ENCODE measurements at places on chromosomes 7 and 10. TPM values are rescaled to one million over a fixed set of nuclear protein-coding genes. Genes with fewer than 3 reads are reported as not detected.

DNA sequence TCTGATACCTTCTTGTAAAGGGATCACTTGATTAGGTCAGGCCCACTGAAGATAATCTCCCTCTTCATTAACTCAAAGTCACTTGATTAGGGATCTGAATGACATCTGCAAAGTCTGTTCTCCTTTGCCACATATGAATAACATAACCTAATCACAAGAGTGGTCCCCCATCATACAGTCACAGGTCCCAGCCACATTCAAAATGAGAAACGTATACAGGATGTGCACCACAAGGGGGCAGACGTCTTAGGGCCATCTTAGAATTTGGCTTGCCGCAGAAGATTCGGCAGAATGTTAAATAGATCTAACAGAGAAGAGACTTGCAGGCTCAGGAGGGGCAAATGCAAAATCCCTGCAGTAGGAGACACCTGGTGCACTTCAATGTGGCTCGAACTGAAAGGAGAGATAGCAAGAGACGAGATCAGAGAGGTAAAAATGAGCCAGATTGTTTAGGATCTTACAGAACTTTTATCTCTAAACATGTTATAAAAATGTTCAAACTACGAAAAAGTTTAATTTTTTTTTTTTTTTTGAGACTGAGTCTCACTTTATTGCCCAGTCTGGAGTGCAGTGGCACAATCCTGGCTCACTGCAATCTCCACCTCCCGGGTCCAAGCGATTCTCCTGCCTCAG lies 10.4 kb upstream of the SMC3 start:
- H3K4me3 ChIP-seq = no peak overlapping the region
- no peaks in the 10 kb centered on the region for H3K4me1 ChIP-seq
- DNase-seq = no peak

Gene FIGNL1
- 0.32 TPM for total RNA-seq

Gene ALOX5
- total RNA-seq = 23.1 TPM

Gene CPA2
- not detected for total RNA-seq

Gene SSC4D
- not detected for total RNA-seq

DNA sequence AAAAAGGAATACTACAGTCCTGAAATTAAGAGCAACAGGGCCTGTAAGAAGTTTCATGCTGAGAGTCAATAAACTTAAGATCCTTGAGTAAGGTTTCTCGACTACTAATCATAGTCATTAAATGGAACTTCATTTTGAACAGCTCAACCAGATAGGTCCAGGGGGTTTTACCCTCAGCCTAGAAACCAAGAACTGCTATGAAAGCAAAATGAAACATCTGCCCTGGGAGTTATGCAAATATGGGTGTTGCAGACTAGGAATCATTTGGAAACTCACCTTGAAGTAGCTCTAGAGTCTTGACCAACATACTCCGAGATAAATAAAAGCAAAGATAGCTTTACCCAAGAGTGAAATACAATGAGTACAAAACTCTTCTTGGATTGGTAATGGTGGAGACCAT lies 128.0 kb downstream of the HGF start:
- H3K4me3 ChIP-seq = no peak overlapping the region
- no peak overlapping the region for H3K27ac ChIP-seq
- DNase-seq = no peak
- no peaks in the 10 kb centered on the region for H3K4me1 ChIP-seq
- no peaks in the 10 kb centered on the region for H3K36me3 ChIP-seq

- H3K27ac ChIP-seq = no peak overlapping the region
- no peaks in the 10 kb centered on the region for H3K27me3 ChIP-seq
- no peaks in the 10 kb centered on the region for H3K36me3 ChIP-seq
- DNase-seq = no peak
- no peak overlapping the region for H3K4me3 ChIP-seq
These were observed 57.9 kb upstream of the ITGB1 start for GRCh38 chr10:33015761-33016547.

DNA sequence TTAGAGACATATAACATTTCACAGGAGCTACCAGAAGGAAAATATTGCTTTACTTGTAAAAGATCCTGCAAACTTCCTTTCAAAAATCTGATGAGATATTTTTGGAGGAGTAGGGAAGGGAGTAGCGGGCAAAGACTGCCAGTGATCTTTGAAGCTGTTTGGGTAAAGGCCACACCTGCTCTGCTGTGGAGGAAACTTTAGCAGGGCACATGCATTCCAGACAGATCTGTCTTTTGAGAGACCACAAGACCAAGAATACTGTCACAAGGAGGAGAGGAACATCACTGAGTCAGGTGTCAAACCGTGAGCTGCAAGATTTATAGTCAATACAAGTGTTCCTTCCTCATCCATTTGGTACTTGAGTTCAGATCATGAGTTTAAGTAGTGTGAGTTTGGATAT lies 654.4 kb downstream of the DNAJB9 start:
- no peaks in the 10 kb centered on the region for H3K36me3 ChIP-seq
- no peak overlapping the region for H3K4me3 ChIP-seq
- no peak overlapping the region for H3K27ac ChIP-seq
- no peak for DNase-seq
- no peaks in the 10 kb centered on the region for H3K27me3 ChIP-seq

Gene FKBP6
- total RNA-seq = not detected

Gene SLC18A3
- not detected for total RNA-seq

Gene EEF1AKMT2
- total RNA-seq = 10.5 TPM

- H3K27me3 ChIP-seq = no peaks in the 10 kb centered on the region
- H3K27ac ChIP-seq = no peak overlapping the region
- no peaks in the 10 kb centered on the region for H3K36me3 ChIP-seq
- no peak for DNase-seq
These were observed 521.7 kb upstream of the FZD8 start for GRCh38 chr10:36163827-36164226.

DNA sequence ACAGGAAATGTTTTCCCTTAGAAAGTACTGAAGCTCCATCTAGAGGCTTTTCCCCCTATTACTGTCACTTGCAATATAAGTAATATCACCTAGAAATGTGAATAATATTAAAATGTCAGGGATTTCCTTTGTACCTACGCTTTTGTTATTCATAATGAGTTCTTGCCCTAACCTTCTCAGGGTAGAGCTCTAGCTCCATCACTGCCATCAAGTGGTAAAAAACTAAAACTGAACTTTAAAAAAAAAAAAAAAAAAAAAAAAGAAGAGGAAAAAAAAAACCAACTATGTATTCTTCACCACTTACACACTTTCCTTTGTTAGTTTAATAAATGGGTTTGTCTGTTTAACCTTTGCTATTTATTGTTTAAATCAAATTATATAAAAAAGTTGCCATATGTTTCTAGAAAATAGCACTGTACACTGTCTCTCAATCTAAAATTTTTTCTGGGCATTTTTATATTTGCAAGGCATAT lies 49.9 kb downstream of the DNAJC1 start:
- H3K36me3 ChIP-seq = no peaks in the 10 kb centered on the region
- H3K4me1 ChIP-seq = no peaks in the 10 kb centered on the region
- H3K4me3 ChIP-seq = no peak overlapping the region
- H3K27me3 ChIP-seq = no peaks in the 10 kb centered on the region
- H3K27ac ChIP-seq = no peak overlapping the region
- no peak for DNase-seq

DNA sequence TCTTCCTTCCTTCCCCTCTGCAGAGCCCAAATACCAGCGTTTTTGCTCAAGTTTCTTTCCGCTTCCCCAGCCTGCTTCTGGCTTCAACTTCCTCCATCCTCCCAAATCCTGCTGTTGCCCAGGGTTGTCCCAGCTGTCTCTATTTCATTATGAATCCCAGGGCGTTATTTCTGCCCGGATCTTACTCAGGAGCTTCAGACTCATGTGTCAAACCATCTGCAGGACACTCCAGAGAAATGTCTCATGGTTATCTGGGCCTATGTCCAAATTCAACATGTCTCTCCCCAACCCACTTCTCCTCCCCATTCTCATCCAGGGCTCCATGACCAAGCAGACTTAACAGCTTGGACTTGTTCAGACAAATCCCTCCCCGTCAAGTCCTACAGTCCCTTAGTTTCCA lies 15.6 kb downstream of the ARHGAP22 start:
- H3K4me1 ChIP-seq = no peaks in the 10 kb centered on the region
- no peak for DNase-seq
- no peaks in the 10 kb centered on the region for H3K36me3 ChIP-seq
- no peak overlapping the region for H3K4me3 ChIP-seq

GRCh38 chr10:1483246-1483645 lies 254.1 kb downstream of the ADARB2 start:
- no peak overlapping the region for H3K4me3 ChIP-seq
- no peaks in the 10 kb centered on the region for H3K4me1 ChIP-seq
- no peak for DNase-seq
- no peak overlapping the region for H3K27ac ChIP-seq

GRCh38 chr10:4522296-4523000 lies 303.6 kb upstream of the AKR1E2 start:
- H3K27me3 ChIP-seq = no peaks in the 10 kb centered on the region
- H3K4me3 ChIP-seq = no peak overlapping the region
- no peaks in the 10 kb centered on the region for H3K4me1 ChIP-seq
- H3K27ac ChIP-seq = no peak overlapping the region
- no peak for DNase-seq

DNA sequence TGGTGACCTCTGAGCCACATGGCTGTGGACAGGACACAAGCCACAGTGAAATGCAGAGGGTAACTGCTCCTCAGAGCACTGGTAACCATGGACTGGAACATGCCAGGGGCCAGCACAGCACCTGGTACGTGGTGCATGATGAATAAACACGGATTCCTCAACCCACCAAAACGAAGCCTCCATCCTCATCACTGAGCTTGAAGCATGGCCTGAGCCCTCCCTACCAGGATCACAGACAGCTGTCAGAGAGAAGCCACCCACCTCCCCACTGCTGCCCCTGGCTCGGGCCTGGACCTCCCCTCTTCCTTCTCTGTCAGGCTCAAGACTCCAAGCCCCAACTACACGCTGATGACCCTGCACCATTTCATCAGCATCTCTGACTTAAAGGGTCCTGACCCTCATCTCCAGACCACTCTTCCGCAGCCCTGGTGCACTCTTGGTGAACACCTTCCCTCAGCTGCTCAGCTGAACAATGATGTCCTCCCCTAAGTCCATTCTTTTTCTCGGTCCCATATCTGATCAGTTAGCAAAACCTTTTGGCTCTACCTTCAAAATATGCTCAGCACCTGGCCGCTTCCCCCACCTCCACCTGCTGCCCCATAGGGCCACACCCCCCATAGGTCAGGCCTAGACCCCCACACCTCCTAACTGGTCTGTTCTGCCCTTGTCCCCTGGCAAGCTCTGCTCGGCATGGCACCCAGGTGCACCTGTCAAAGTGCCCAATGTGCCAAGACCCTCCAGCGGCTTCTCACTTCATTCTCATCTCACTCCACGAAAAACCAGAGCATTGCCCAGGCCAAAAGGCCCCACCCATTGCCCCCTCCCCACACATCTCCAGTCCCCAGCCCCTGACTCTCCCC lies 141.1 kb downstream of the MAPK8 start:
- H3K4me1 ChIP-seq = no peaks in the 10 kb centered on the region
- peaks cover 3% of the 10 kb centered on the region for H3K36me3 ChIP-seq
- no peaks in the 10 kb centered on the region for H3K27me3 ChIP-seq
- DNase-seq = no peak
- no peak overlapping the region for H3K4me3 ChIP-seq

DNA sequence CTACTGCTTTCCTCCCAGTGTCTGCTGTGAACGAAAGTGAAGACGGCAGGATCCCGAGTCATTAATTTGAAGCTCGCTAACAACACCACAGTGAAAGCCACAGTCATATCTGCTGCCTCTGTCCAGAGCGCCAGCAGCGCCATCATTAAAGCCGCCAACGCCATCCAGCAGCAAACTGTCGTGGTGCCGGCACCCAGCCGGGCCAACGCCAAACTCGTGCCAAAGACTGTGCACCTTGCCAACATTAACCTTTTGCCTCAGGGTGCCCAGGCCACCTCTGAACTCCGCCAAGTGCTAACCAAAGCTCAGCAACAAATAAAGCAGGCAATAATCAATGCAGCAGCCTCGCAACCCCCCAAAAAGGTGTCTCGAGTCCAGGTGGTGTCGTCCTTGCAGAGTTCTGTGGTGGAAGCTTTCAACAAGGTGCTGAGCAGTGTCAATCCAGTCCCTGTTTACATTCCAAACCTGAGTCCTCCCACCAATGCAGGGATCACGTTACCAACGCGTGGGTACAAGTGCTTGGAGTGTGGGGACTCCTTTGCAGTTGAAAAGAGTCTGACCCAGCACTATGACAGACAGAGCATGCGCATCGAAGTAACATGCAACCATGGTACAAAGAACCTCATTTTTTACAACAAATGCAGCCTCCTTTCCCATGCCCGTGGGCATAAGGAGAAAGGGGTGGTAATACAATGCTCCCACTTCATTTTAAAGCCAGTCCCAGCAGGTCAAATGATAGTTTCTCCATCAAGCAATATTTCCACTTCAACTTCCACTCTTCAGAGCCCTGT lies 94.8 kb upstream of the KCNMA1 start:
- H3K4me3 ChIP-seq = no peak overlapping the region
- H3K27me3 ChIP-seq = no peaks in the 10 kb centered on the region
- H3K27ac ChIP-seq = no peak overlapping the region
- DNase-seq = no peak

DNA sequence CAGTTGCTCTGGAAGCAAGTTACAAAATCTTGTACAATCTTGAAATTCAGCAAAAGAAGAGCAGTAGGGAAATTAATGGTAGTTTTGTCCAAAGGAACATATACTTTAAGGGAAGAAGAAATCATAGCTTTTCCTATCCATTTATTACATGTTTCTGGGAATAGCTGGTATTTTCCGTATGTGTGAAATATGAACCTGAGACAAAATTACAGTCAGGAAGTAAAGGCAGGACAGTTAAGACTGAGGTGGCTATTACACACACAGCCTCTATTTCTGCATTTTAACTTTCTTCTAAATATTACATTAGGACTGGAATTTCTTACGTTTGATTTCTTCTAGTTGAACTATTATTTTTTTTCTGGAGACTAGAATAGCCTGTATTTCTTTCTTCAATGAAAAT lies 1197.3 kb downstream of the SORCS3 start:
- no peak for DNase-seq
- no peaks in the 10 kb centered on the region for H3K36me3 ChIP-seq
- H3K4me1 ChIP-seq = no peaks in the 10 kb centered on the region
- no peak overlapping the region for H3K27ac ChIP-seq
- no peaks in the 10 kb centered on the region for H3K27me3 ChIP-seq

DNA sequence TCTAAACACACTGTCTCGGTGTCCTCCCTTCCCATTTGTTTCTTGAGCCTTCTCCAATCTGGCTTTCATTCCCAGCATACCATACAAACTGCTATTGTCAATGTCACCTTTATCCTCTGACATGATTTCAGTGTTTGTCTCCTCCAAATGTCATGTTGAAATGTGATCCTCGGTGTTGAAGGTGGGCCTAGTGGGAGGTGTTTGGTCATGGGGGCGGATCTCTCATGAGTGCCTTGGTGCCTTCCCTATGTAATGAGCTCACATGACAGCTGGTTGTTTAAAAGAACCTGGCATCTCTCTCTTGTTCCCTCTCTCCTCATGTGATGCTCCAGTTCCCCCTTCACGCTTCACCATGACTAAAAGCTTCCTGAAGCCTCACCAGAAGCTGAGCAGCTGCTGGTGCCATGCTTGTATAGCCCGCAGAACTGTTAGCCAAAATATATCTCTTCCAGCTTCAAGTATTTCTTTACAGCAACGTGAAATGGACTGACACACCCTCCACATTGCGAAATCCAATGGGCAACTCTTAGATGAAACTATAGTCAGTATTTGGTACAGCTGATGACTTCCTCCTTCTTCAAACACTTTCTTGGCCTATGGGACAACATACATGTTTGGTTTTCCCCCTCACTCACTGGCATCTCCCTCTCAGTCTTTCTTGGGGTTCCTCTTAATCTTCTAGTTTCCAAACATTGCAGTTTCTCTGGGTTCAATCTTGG lies 27.8 kb downstream of the RNLS start:
- H3K27ac ChIP-seq = no peak overlapping the region
- no peak for DNase-seq
- H3K27me3 ChIP-seq = no peaks in the 10 kb centered on the region
- H3K36me3 ChIP-seq = no peaks in the 10 kb centered on the region
- no peaks in the 10 kb centered on the region for H3K4me1 ChIP-seq

- DNase-seq = no peak
- no peaks in the 10 kb centered on the region for H3K4me1 ChIP-seq
These were observed 185.8 kb upstream of the TMEM106B start for GRCh38 chr7:12025246-12025645.
